ENCODE measurements at places on chromosomes 6 and 20.

- DNase-seq, result no peak
These were observed 600.6 kb downstream of the QKI start for GRCh38 chr6:164015088-164015484.

GRCh38 chr20:31578448-31579138 is 26.5 kb upstream of the ID1 start:
- no peak for DNase-seq

GRCh38 chr6:15382712-15383111 is 136.8 kb downstream of the JARID2 start:
- no peak for DNase-seq

DNA sequence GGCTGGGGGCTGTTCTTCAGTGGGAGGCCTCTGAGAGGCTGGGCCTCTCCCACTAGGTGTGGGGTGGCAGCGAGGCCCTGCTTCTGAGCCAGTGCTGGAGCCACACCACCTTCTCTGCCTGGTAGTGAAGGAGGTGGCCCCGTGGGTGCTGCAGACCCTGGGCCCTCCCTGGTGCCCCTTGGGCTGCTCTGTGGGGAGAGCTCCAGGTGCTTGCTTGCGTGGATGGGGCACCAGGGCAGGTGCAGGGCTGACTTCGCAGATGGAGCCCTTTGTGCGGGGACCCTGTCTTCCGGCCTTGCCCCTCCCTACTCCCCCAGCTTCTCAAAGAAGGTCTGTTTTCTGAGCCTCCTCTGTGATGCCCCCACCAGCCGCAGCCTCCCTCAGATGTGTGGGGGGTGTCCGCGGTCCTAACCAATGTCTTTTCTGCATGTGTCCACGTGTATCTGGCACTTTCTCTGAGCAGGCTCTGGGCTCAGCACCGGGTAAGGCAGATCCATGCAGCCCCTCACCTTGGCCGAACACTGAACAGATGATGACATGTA is 17.2 kb upstream of the MYT1 start:
- DNase-seq, result no peak

DNA sequence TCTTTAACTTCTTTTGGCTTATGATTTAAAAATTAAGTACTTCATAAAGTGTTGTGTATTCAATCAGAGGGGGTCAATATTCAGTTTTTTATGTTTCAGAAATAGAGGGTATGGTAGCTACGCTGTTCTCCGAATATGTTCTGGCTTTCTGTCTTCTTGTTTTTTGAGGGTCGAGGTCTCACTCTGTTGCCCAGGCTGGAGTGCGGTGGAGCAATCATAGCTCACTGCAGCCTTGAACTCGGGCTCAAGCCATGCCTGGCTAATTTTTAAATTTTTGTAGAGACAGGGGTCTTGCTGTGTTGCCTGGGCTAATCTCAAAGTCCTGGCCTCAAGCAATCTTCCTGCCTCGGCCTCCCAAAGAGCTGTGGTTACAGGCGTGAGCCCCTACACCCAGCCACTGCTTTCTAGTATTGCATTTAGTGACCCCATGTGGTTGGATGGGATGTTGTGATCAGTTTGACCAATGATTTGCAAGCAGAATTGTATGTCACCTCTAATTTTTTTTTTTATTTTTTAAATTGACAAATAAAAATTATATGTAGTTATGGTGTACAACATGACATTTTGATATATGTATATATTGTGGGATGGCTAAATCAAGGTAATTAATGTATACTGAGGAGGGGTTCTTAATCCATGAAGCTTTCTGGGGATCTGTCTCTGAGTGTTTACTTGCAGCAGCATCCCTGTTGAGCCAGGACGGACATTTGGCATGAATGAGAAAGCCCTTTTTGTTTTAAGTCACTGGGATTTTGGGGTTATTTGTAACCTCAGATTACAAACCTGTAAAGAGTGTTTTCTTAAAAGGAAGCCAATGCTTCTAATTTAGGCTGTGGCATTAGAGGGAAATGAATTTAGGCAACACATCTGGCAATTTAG is 38.5 kb upstream of the DEK start:
- no peak for DNase-seq

DNA sequence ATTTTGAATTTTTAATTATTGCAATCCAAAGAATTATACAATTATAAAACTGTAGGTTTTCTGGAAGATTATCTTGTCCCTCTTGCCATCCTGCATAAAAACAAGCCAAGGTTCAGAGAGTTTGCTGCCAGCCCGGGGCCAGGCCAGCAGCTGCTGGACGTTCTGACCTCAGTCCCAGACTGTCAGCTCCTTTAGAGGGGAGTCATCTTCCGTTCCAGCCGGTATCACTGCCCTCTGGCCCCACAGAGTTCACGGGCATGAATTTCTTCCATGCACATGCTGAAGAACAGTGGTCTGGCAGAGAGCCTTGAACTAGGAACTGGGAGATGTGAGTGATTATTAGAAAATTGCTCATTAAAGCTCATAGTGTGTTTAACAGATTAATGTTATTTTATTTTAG is 130.4 kb upstream of the QKI start:
- DNase-seq, result no peak

DNA sequence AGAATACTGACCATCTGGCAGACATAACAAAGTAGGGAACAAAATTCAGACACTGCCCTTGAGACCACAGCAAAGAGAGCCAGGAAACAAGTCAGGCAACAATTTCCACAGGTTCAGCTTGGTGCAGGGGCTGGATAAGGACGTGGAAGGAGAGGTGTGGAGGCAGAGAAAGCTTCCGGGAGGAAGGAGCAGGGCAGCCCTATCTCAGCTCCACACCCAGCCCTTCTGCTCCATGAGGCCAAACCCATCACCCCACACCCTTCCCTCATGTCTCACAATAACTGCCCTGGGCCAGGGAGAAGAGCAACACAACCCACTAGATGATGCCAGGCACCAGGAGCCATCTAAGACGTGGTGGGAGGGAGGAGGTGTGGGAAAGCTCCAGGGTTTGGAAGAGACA is 5.8 kb downstream of the SNHG17 start:
- DNase-seq, result no peak

DNA sequence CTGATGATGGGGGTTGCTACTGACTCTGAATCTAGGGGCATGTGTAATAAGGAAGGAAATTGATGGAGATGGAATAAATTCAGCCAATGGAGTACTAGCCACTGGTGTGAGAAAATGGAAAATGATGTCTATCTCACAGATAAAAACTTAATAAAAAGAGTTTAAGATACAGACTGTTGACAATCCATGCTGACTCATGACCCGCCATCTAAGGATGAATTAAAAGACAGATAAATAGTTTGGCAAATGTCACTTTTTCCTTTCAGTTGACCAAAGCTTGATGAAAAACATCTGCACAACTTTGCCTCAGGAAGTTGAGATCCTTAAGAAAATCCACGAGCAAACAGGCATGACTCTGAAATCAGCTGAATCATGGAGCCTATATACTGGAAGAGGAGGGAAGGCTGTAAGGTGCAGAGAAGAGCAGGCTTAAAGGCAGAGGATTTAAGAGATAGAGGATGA is 82.6 kb upstream of the BMP5 start:
- DNase-seq, result no peak

Data from activated naive CD4-positive, alpha-beta T cell treated with anti-CD3 and anti-CD28 coated beads for 36 hours (primary cell).